Nucleus accumbens (tissue), 56 donors: ENCODE measurements at places on chromosomes 4 and X.

GRCh38 chrX:19446397-19446796 lies 68.9 kb downstream of the MAP3K15 start:
- no peak for DNase-seq

- no peak for DNase-seq
Observed at GRCh38 chrX:70508296-70508911, 63.8 kb downstream of the DLG3 start.

DNA sequence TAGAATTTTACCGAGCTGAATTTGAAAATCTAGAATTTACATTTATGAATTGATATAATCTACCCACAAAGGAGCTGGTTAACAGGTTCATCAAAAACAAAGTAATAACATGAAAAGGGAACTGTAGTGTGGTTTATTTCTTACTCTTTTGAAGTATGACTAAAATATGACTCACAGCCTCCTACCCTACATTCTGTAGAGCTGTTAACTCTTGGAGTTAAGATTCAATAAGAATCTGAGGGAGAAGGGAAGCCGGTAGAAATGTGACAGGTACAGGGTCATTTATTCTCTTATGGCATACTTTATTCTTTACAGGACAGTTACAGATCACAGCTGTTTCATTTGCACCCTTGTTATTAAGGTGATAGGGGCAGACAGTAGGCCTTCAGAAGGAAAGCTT lies 132.2 kb upstream of the FAM47B start:
- DNase-seq: no peak

GRCh38 chrX:149198980-149199732 lies 305.9 kb downstream of the IDS start:
- no peak for DNase-seq

GRCh38 chr4:22235698-22236097 lies 280.2 kb downstream of the ADGRA3 start:
- no peak for DNase-seq

DNA sequence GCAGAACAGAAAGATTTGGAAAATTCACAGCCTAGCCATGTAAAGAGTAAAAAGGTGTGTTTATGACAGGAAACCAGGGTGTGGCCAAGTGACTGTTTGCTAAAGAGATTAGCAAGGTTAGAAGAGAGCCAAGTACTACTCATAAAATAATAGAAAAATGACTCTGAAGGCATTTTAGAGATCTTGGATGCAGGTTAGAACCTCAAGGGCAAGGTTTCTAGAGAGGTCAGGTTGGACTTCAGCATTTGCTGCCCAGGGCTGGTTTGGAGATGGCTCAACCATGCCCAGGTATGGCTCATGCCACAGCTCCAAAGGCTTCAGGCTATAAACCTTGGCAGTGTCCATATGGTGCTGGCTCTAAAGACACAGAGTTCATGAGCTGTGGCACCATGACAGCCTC lies 40.6 kb upstream of the ADGRA3 start:
- no peak for DNase-seq

DNA sequence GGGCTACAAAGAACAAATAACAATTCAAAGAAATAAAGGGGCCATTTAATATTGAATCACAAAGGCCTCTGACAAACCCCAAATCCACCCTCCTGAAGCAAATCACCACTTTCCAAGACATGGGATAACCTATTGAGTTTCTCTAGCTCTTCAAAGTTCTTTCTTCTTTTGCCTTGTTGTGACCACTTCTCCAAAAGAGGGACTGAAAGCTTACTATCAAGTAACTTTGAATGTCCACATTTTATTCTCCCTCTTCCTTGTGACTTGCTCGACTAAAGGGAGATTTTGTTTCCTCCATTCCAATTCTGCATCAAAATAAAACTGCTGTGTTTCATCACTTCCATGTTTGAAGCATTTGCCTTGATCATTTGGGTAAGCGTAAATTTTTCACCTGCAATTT lies 166.6 kb upstream of the SLC7A11 start:
- DNase-seq: no peak

DNA sequence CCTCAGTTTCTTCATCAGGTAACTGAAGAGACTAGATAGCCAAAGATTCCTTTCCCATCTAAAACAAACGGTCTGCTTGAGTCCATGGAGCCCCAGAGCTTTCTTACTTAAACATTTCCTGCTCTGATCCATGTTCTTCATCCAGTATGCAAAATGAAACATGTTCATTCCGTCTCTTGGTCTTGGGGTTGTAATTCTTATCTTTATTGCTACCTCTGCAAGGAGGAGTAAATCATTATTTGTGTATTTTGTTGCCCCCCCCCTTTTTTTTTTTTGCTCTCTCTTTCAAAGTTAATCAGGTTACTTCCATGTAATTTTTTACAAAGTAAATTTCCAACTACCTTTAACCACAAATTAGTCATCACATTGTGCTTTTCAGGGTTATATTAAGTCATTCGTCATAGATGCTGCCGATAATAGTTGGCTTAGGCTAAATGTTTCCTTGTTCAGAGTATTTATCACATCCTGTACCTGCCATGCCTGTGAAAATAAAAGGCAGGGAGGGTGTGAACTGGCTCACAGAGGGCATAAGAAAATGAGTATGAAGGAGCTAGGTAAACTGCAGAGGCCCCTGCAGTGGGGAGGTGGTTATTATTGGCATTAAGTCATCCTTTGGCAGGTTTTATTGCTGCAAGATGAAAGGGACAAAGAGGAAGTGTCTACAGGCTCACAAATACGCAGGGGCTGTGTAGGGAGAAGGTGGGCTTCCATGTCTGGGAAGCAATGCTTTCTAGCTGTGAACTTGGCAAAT lies 76.7 kb upstream of the HS3ST1 start:
- no peak for DNase-seq

DNA sequence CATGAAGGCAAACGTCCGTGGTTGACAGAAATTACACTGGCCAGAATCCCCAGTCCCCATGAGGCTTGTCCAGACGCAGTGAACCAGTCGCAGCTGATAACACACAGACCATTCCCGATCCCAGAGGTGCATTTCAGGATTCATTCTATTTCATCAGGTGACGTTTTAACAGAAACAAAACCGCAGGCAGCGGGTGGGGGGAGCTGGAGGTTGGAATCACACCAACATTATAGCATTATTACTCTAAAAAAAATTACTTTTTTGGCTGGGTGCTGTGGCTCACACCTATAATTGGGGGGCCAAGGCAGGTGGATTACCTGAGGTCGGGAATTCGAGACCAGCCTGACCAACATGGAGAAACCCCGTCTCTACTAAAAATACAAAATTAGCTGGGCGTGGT lies 25.2 kb downstream of the NOP14 start:
- no peak for DNase-seq

GRCh38 chr4:74671080-74671698 lies 123.1 kb downstream of the BTC start:
- DNase-seq: no peak

DNA sequence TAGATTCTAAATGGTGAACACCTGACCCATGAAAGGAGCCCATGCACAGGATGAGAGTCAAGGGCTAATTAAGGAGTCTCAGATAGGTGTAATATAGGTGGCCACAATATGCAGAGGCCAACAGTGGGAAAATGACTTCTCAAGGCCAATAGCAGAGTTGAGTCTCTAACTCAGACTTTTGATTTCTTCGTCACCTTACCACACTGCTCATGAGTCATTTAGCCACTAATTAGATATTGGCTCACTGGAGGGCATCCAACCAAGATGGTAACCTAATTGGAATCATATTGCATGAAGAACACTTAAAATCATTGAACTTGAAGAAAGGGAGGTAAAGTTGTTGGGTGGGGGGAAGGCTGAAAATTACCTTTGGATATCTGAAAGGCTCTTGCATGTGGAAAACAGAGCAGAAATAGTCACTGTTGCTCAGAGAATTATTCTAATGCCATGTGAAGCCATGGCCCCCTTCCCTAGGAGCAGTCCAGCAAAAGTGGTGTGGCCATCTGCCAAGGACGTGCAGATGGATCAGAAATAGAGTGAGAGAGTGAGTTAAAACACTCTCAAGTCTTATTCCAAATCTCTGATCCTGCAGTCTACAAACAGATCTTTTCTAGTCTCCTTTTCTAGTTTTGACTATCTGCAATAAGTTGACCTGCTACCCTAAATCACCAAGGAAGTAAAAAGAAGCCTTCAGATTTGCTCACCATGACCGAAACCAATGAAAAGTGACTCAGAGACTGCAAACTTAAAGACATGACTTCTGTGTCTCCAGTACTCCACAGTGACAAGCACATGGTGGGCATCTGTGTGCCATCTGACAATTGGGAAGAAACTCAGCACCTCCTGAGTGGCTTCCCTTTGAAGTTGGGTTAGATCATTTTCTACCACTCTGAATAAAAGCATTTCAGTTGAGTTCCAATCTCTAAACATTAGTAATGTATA lies 93.9 kb upstream of the C1QTNF7 start:
- DNase-seq: no peak

GRCh38 chr4:4425119-4425690 lies 38.3 kb downstream of the NSG1 start:
- no peak for DNase-seq

DNA sequence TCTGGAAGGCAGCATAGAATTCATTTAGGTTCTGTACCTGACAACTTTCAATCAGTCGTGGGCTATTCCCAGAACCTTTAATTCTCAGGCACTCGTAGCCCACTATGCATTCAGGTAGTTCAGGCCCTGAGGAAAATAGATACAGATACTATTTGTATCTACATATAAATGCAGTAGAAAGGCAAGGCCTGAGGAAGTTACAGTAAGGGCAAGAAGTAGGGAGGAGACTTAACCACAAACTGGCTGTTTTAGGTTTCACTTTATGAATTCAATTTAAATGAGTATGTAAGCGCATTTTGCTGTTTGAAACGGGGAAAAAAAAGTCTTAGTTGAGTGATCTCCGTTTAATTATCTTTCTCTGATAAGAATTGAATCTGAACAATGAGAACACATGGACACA lies 529.4 kb upstream of the ATOH1 start:
- DNase-seq: no peak

- DNase-seq: no peak
Observed at GRCh38 chr4:44558031-44558605, 93.3 kb downstream of the YIPF7 start.

DNA sequence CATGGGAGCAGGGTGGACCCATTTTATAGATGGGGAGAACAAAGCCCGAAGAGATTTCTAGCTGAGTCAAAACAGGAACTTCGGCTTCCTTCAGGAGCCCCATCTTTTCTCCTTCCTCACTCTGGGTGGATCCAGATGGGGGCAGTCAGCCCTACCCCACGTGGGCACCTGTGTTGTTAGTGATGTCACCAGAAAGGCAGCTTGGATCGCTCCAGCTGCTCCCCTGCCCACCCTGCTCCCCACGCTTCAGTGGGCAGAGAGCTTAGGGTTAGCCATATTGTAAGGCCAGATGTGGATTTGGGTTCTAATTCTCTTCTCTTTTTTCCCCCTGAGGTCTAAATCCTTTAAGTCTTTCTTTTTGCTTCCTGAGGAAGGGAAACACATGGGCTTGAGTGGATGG lies 132.3 kb upstream of the PJA1 start:
- no peak for DNase-seq

DNA sequence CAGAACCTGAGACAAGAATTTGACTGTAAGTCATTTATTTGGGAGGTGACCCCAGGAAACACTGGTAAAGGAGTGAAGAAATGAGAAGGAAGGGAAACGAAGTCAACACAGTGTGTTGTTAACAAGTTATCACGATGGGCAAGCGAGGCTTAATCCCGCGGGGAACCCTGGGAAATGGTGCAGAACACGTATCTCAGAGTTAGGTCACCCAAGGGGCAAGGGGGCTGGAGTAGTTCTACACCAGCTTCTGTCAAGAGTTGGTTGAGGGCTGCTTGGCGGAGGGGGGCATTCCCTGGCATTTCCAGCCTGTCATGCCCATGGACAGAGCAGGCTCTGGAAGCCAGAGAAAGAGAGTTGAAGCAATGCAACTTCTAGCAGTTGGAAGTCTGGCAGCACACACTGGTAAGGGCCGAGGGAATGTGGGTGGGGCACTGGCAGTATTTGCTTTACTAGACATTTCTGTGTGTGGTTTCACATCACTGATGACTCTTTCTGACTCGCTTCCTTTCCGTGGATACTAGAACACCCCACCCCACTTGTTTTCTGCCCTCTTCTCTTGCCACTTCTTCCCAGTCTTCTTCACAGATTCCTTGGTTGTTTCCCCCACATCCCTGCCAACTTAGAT lies 52.2 kb upstream of the ADGRG2 start:
- DNase-seq: no peak

DNA sequence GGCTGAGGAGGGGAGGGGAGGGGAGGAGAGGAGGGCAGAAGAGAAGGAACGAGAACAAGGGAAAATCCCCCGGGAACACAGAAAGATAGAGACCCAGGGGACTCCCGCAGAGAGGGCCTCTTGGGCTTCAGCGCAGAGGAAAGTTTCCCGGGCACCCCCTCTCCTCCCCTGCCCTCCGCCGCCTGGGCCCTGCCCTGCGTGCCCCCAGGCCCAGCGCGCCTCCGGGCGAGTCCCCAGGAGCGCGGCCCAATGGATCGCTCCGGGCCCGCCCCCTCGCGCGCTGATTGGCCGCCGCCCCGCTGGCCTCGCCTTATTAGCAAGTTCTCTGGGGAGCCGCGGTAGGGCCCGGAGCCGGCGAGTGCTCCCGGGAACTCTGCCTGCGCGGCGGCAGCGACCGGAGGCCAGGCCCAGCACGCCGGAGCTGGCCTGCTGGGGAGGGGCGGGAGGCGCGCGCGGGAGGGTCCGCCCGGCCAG lies at the start of gene MSX1:
Gene MSX1, plus strand, starts transcription at position 341 of the 474 bp plus-strand sequence. CDS start 235 bp downstream, outside the sequence.
- peak; percentile 41 for DNase-seq

DNA sequence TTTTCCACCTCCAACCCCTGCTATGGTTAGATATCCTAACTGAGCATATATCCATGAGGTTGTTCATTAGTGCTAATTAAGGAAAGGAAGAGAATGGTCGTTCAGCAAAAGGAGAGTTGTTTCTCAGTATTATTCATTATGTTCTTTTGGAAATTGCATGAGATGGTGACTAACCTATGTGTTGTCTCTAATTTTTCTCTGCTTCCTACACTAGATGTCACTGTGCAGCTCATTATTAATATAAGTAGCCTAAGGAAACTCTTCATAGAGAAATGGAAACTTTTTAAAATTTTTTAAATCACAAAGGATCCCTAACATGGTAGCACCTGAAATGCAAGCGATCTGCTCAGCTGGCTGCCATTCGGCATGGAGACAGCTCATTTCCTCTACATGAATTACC lies 67.7 kb upstream of the FAM9A start:
- DNase-seq: no peak

- DNase-seq: no peak
Observed at GRCh38 chr4:8317474-8317873, 47.9 kb downstream of the HTRA3 start.

- DNase-seq: no peak
Observed at GRCh38 chr4:85498068-85498733, 23.3 kb downstream of the ARHGAP24 start.

- DNase-seq: no peak
Observed at GRCh38 chrX:139751053-139751452, 43.1 kb upstream of the MCF2 start.

- DNase-seq: no peak
Observed at GRCh38 chr4:7992846-7993245, 53.2 kb upstream of the AFAP1 start.
